ENCODE measurements at places on chromosomes 1 and 21.

- no peak for DNase-seq
Measured at GRCh38 chr21:33902349-33902748, 13.3 kb downstream of the ATP5PO start.

DNA sequence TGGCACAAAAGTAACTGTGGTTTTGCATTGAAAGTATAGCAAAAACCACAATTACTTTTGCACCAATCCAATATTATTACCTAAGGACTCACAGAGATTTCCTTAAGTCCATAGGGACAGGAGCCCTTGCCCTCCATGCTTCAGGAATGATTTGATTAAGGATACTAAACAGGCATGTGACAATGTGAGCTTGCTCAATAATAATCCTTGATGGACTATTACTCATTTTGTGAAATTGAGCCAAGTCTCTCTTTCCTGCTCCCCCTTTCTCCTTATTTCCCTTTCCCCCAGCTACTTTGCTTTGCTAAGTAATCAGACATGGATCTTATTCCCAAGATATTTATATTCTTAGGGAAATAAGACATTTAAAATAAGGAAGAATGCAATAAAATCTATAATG lies 21.6 kb upstream of the RGL1 start:
- DNase-seq: no peak

GRCh38 chr1:167748906-167749305 lies 27.1 kb downstream of the MPZL1 start:
- DNase-seq: no peak

DNA sequence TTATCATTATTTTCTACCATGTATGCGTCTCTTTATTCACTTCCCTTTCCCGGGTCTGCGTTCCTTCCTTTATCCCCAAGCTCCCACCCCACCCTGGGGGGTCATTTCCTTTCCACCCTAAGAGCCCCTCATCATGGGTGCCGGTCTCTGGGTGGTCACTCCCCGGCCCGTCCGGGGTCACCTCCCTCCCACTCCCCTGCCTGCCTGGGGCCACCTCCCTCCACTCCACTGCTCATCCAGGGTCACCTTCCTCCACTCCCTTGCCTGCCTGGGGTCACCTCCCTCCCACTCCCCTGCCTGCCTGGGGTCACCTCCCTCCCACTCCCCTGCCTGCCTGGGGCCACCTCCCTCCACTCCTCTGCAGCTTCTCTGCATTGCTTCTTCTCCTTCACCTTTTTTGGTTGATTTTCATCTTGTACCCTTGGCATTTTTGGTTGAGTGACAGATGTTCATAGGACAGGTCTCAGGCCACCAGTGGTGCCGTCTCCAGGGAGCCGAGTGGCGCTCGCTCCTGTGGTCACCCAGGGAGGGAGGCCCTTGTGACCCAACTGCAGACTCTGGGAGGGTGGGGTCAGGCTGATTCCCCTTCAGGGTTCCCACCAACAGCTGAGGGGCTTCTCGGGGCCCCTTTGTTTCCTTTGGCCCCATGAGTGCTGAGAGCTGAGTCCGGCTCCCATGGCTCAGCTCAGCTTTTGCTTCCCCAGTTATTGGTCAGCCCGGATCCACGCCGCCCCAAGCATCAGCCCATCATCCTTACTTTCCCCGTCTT lies 48.6 kb upstream of the PCBP3 start:
- no peak for DNase-seq

DNA sequence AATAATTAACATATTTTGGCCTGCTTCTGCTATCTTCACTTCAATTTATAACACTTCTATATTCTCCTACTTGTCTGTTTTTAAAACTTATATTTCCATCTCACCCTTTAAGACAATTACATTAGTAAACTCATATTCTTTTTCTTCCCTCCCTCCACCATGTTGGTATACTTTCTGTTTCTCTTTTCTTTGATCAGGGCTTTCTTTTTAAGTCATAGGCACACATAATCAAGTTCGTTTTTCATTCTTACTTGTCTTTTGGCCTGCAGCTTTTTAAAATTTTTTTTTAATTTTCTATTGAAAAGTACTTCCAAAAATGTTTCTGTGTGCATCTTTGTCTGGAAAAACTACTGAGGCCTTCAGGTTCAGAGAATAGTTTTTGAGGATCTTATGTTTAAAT lies 2.3 kb downstream of the PYHIN1 start:
- DNase-seq: no peak

GRCh38 chr1:211710566-211711314 lies 35.3 kb upstream of the NEK2 start:
- DNase-seq: no peak

GRCh38 chr1:15355968-15356625 lies 53.6 kb upstream of the EFHD2 start:
- DNase-seq: no peak

GRCh38 chr1:157162345-157162744 lies 24.1 kb upstream of the ETV3 start:
- no peak for DNase-seq

GRCh38 chr1:183674339-183674738 lies 21.2 kb upstream of the APOBEC4 start:
- DNase-seq: no peak

DNA sequence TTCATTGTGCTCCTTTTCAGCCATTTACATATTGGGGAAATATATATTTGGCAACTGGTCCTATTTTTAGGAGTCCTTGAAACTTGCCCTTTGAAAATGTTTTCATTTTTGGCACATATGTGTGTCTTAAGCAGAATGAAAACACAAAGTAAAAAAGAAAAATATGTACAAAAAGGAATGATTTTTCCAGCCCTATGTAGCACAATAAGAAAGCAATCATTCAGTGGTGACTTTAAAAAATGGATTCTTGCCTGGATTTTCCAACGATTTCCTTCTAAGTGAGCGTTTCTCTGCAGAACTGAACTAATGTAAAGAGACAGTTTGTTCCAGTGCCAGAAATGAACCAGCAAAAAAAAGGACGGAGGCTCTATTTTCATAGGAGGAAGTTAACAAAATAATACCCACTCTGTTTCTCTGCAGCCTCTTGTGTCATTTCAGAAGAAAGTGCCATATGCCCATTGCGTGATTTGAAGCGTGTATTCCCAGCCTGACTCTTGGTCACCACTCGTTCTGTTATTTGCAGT lies 340.1 kb downstream of the SETD4 start:
- no peak for DNase-seq

GRCh38 chr1:18907021-18907916 lies 4.9 kb upstream of the ALDH4A1 start:
- DNase-seq: peak; percentile 65

DNA sequence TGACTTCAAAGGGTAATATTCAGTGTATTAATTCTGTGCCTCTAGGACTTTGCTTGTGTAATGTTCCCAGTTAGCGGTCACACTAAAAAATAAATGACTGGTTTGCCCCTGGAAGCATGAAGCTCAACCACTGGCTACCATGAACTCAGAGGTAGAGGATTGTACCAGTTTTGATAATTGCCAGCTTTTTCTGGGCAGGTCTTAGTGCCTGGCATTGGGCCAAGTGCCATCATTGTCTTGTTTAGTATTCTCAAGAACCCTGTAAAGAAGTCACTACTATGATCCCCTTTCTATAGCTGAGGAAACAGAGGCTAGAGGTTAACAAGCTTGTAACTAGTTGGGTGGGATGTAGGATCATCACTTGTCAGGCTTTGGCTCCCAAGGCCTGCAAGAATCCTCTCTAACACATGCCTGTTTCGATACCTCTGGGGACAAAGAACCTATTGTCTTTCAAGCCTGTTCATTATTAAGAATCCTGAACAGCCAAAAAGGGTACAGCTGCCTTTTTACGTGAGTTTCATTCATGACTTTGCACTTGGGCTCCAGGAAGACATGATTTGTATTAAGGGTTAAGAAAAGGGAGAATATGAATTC lies 121.9 kb upstream of the JUN start:
- no peak for DNase-seq

DNA sequence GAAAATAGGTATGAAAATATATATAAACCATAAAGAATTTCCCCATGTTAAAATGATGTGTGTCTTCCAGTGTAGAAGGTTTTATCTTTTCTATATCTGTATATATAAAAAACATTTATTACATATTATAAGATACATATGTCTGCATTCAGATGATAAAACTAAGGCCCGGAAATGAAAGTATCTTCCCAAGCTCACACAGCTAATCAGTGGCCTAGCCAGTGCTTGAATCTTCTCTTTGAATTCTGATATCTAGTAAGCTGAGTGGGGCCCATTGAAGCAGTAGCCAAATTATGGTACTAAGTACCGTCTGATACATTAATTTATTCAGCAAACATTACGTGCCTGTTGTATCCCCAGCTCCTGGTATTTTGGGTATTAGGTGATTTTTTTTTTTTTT lies 28.6 kb downstream of the UCK2 start:
- no peak for DNase-seq

All from SK-N-MC (cell line).